Activated naive CD4-positive, alpha-beta T cell treated with anti-CD3 and anti-CD28 coated beads for 36 hours (primary cell): ENCODE measurements at places on chromosomes 16 and 17. TPM values are rescaled to one million over a fixed set of nuclear protein-coding genes. Genes with fewer than 3 reads are reported as not detected.

The WSCD1 gene
- total RNA-seq: 1.0 TPM

The PPP1R27 gene
- total RNA-seq: not detected

The CCL2 gene
- not detected for total RNA-seq

The MYCBPAP gene
- 5.5 TPM for total RNA-seq

The CDH3 gene
- total RNA-seq: 23.3 TPM

The HOXB7 gene
- 0.29 TPM for total RNA-seq

- no peak for DNase-seq
Observed at GRCh38 chr17:61642768-61643167, 51.7 kb upstream of the NACA2 start.

- no peak for DNase-seq
Observed at GRCh38 chr16:23754594-23755483, at the start of gene CHP2. CHP2 (plus strand) TSS chr16:23755026; CDS start chr16:23755050, 24 bp downstream.

DNA sequence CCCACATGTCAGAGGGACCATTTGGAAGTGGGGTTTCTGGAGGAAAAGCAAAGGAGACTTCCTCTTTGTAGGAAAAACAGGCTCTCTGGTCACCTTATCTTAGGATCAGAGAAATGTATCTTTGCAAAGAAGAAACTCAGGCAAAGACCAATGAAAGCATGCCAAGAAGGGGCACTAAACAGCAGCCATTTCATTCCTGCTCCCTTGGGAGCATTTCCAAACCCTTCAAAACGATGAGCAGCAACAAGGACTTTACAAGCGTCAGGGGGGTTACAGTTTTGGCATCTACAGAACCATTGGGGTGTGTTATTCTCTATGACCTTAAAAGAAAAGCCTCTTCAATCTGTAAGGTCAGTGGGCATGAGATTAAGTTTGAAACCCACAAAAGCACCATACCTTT, 122.8 kb downstream of the SMG6 start:
- DNase-seq: no peak

GRCh38 chr16:7026639-7027038, 306.0 kb upstream of the RBFOX1 start:
- DNase-seq: no peak

DNA sequence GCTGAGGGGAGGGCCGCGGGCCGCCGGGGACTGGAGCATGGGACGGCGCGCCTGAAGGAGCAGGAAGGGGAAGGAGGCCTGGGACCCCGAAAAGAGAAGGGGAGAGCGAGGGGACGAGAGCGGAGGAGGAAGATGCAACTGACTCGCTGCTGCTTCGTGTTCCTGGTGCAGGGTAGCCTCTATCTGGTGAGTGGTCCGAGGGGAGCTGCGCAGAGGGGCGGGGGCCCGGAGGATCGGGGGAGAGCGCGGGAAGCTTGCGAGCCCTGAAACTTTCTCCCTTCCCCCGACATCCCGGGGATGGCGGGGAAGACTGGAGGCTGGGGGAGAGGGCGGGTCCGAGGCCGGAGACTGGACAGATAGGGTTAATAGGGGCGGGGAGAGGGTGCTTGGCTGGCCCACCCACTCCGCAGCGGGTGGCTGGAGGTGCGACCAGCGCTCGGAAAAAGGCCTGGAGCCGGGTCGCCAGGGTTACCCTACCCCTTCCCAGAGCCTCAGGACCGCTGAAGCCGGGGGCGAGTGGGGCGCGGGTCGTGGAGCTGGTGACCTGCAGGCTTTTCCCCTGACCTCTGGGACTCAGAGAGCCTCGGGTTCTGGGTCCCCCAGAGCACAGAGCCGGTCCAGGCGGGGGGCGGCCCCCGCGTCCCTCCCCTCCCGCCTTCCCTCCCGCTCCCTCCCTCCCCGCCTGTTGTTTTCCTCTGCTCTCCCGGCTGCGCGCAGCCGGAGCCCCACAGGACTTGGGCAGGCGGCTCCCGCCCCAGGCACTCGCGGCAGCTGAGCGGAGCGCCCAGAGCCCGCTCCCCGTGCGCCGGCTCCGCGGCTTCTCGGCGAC, 631 bp downstream of the NXPH3 start:
- no peak for DNase-seq

DNA sequence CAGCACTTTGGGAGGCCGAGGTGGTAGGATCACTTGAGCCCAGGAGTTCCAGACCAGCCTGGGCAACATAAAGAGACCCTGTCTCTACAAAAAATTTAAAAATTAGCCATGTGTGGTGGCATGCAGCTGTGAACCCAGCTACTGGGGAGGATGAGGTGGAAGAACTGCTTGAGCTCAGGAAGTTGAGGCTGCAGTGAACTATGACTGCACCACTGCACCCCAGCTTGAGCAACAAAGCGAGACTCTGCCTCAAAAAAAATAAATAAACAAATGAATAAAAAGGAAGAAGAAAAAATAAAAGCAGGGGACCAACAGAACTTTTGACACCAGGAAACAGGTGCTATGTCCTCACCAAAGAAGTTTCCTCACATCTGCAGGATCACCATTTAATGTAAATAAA, 14.2 kb downstream of the TERF2 start:
- DNase-seq: no peak

GRCh38 chr17:27825459-27825858, 25.1 kb upstream of the NOS2 start:
- no peak for DNase-seq

DNA sequence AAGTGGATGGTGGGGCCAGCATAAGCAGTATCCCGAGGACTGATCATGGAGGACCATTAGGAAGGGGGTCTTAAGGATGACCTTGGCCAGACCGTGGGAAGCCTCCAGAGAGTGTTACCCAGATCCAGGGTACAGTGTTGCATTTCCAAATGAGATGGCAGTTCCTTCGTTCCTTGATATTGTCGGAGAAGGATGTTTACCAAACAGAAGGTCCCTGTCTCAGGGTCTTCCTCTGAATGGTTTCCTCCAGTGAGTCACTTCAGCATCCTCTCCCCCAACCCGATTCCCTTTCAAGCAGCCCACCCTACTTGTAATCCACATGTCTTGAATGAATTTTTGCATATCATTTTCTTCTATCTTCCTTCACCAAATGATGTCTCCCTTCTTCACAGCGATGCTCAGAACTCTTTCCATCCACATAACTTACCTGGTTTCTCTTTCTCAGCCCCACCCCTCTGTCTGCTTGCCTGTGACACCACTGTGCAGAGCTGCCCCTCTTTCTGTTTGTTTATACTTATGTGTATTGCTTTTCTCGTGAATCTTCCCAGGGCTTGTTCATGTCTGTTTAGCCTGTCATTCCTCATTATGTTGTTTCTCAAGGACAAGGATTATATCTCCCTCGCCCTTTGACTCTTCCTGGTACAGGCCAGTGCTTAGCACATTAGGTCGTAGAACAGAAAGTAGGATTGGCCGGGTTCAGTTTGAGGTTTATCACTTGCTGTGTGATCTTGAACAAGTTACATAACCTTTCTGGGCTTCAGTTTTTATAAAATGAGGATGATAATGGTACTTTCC, 5.7 kb downstream of the GOSR2 start:
- DNase-seq: no peak

GRCh38 chr16:46961373-46962353, 11.8 kb downstream of the DNAJA2 start:
- peak; percentile 40 for DNase-seq

DNA sequence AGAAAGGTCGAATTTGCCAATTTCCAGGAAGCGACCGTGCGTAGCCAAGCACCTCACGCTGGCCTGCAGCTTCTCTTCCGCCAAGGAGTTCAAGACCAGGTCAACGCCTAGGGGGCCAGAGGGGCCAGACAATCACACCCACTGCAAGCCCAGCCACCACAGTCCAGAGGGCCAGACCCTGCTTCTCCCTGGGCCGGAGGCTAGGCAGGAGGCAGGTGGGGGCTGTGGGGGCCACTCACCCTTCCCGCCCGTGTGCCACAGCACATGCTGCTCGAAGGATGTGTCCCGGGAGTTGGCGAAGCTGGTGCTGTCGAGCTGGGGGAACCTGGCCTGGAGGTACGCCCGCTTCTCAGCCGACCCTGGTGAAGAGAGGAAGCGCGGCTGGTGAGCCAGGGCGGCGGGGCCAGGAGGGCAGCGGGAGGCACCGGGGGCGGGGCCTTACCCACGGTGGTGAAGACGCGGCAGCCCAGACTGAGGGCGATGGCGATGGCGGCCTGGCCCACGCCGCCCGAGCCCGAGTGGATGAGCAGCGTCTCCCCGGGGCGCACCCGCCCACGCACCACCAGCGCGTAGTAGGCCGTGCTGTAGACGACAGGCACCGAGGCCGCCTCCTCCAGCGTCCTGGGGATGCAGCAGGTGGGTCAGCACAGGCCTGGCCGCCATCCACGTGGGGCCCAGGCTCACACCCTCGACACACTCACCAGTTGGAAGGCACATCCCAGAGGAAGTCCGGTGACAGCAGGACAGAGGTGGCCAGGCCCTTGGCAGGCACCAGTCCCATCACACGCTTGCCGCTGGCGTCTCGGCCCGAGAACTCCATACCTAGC, 14.3 kb downstream of the FASN start:
- DNase-seq: no peak

- no peak for DNase-seq
Observed at GRCh38 chr17:40535924-40536294, 29.4 kb downstream of the CCR7 start.

- DNase-seq: no peak
Observed at GRCh38 chr16:89443727-89444084, 46.7 kb downstream of the ANKRD11 start.

GRCh38 chr16:11224894-11225676, 30.9 kb downstream of the SOCS1 start:
- peak; percentile 95 for DNase-seq

DNA sequence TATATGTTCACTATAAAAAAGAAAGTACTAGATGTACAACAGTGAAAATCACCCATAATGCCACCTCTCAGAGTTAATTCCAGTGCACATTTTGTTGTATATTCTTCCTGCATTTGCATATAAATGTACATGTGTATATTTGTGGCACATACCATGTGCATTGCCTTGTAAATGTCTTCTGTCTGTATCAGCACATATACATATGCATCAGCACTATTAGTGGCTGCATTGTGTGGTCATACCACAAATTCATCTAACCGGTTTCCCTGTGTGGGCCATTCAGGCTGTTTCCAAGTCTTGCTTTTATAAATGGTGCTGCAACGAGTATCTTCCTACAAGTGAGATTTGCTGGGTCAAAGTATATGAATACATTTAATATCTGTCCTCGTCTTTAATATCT, 6.5 kb downstream of the KSR1 start:
- no peak for DNase-seq

GRCh38 chr17:53516636-53517035, 306.1 kb upstream of the KIF2B start:
- no peak for DNase-seq

DNA sequence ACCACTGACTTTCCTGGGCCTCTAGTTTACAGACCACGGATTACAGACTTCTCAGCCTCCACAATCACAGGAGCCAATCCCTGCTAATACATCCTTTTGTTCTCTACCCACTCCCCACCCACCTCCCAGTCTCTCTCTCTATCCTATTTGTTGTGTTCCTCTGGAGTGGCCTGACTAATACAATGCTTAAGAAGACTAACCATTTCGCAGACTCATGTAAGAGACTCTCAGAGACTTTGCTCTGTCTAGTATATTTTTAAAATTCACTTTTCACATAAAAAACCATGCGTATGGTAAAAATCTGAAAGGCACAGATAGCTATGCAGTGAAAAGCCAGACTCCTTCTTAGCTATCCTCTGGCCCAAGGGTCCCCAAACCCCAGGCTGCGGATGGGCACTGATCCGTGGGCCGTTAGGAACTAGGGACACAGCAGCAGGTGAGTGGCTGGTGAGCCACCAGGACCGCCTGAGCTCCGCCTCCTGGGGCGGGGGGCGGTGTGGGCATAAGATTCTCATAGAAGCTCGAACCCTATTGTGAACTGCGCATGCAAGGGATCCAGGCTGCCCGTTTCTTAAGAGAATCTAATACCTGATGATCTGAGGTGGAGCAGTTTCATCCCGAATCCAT, 7.6 kb downstream of the PIK3R6 start:
- DNase-seq: no peak

- DNase-seq: no peak
Observed at GRCh38 chr16:73050201-73051099, 2.5 kb upstream of the ZFHX3 start.

DNA sequence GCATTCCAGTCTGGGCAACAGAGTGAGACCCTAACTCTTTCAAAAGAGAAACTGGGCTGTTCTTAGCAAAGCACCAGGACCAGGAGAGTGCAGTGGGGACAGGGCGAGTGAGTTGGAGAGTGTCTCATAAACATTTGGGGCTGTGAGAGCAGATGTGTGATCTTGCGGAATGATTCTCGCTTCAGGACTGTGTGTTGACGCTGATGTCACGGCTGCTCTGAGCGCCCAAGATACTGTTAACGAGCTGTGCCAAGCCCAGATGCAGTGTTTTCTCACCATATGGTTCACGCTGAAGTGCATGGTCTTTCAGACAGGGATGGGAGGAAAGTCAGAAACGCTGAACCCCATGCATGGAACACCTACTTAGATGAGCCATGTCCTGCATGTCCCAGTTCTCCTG, 438.2 kb downstream of the HS3ST4 start:
- DNase-seq: no peak

DNA sequence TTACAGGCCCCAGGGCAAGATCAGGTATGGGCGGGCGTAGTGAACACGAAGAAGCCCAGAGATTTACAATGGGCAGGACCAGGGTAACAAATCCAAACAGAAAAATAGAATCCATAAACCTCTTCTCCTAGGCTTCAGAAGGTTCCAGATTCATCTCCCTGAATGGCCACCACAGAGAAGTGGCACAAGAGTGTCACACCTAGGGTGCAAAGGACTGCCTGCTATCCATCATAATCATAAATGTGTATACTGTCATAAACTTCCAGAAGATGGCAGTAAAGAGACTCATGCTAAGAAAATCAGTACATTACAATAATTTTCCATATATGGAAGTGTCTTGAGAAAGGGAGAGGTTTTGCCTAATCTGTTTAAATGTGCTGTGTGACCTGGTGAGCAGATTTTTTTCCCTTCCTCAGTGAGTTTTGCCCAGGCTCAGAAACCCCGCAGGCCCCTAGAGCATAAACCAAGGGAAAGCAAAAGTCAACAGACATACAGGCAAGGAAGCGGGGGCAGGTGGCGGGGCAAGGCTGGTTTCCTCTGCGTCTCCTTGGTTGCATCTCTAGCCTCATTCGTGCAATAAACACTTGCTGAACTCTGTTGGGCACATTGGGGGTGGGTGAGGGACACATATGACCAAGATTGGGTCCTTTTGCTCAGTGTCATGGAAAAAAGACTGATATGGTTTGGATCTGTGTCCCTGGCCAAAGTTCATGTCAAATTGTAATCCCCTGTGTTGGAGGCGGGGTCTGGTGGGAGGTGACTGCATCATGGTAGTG, 92.0 kb upstream of the CDH5 start:
- DNase-seq: no peak

- no peak for DNase-seq
Observed at GRCh38 chr17:58375811-58376210, 23.8 kb upstream of the SUPT4H1 start.

DNA sequence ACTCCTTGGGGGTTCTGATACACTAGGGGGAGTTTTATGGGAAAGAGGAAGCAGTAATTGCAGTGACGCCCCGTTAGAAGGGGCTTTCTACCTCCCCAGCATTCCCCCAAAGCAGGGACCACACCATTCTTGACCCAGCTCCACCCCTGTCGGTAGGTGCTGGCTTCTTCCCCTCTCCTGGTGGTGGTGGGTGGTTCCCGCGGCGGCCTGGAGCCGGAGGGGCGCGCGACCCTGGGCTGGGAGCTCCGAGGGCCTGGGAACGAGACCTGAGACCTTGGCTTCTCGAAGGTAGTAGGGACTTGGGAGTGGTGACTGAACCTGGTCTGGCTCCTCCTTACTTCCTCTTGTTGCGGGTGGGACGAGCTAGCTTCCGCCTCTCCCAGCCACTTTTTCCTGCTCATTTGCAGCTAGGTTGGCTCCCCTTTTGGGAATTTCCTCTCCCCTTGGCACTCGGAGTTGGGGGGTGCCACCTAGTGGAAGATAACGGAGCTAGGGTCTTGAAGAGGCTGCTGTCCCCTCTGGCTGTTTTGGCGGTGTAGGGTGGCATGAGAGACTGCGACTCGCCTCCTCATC, 438 bp downstream of the GRN start:
- DNase-seq: peak; percentile 72
